Activated T-helper 2 cell treated with anti-CD3 and anti-CD28 coated beads, Interferon-gamma antibody, Interleukin-2, Interleukin-4, amounts not matched to agents 10 μg/mL and 5 μg/mL and 100 μg/mL, durations not matched to agents 14 hours and 24 hours and 36 hours (primary cell): ENCODE measurements at places on chromosomes 16 and 17. TPM values are rescaled to one million over a fixed set of nuclear protein-coding genes. Genes with fewer than 3 reads are reported as not detected.
A peak's percentile ranks its signal among the peaks of the same experiment; 100 is the strongest.

Gene CTDNEP1
- total RNA-seq = 170 and 181 TPM in 2 replicates

Gene TVP23A
- total RNA-seq = 0.05 TPM in 1 of 2 replicates, not detected in the other

DNA sequence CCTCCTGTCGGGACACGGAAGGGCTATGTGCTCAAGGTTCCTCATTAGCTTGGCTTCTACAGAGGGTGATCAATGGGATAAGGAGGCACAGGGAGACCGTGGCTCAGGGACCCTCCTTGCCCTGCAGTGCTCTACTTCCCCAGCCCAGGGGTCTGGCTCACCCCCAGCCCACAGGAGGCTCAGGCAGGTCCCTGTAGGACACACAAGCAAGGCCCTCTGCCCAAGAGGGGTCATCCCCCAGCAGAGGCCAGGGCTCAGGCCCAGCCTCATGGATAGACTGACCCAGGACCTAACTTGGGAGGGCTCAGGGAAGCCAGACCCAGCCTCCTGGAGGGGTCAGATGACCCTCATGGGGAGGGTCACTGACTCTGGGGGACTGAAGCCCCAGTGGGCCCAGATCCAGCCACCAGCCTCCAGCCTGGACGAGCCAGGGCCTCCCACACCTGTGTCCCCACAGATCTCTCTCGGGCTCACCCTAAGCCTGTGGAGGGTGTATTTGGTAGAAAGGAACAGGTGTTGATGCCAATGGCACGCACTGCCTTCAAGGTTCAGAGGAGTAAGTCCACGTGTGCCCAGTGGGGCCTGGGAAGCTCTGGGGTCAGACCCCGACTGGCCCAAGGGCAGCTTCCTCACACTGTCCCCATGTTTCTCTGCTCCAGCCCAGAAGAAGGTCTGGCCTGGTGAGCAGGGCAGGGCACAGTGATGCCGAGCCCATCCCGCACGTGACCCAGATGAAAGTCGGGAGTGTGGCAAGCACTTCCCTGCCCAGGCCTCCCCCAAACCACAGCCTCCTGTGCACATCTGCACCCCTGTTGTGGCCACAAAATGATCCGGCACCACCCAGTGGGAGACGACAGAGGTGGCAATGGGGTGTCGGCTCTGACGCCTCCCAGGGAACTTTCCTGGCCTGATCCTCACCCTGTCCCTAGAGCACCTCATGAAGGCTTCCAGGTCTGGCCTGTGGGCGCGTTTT lies 10.9 kb upstream of the KRTAP17-1 start:
- no peak overlapping the region for H3K4me3 ChIP-seq
- no peaks in the 10 kb centered on the region for H3K36me3 ChIP-seq
- no peak for DNase-seq
- no peaks in the 10 kb centered on the region for H3K4me1 ChIP-seq

Gene KRT40
- not detected in 2 replicates for total RNA-seq

DNA sequence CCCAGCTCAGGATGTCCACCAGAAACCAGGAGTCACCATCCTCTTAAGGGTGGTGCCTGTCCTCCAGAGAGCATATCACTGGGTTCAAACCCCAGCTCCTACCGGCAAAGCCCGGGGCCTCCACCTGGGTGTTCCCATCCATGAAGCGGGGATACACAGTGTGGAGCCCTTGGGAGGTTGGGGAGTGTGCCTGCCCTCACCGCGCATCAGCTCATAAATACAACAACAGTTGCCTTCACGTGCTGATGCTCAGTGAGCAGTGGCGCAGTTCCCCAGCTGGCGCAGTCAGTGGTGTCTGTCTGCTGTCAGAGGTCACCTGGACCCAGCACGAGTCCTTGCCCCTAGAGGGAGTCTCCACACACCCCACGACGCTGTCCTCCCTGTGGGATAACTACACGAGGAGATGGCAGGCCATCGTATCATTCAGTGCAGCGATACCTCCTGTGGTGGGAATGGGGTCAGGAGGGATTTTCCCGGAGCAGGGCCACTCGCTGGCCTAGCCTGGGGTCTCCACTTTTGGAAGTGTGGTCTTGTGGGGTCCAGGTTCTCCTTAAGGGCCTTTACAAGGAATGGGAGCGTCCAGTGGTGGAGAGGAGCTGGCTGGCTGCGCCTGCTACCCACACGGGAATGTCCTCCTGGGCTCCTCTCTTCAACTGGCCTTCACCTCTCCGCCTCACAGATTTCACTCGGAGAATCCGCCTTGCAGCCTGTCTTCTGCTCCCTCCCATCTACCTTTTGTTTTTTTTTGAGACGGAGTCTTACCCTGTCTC lies 2.3 kb upstream of the ELOB start:
- H3K27ac ChIP-seq = no peak overlapping the region
- H3K36me3 ChIP-seq = peaks cover 16% of the 10 kb centered on the region
- peaks cover 15% of the 10 kb centered on the region for H3K4me1 ChIP-seq
- peak overlapping the region; percentile 92 for H3K4me3 ChIP-seq
- peaks cover 3% of the 10 kb centered on the region for H3K27me3 ChIP-seq
- DNase-seq = no peak

GRCh38 chr17:171871-172270 lies 9.6 kb downstream of the DOC2B start:
- H3K36me3 ChIP-seq = no peaks in the 10 kb centered on the region
- no peak for DNase-seq
- no peaks in the 10 kb centered on the region for H3K27me3 ChIP-seq
- no peak overlapping the region for H3K4me3 ChIP-seq
- peaks cover 9% of the 10 kb centered on the region for H3K4me1 ChIP-seq

Gene PRMT7
- total RNA-seq = 80.5 and 90.7 TPM in 2 replicates

DNA sequence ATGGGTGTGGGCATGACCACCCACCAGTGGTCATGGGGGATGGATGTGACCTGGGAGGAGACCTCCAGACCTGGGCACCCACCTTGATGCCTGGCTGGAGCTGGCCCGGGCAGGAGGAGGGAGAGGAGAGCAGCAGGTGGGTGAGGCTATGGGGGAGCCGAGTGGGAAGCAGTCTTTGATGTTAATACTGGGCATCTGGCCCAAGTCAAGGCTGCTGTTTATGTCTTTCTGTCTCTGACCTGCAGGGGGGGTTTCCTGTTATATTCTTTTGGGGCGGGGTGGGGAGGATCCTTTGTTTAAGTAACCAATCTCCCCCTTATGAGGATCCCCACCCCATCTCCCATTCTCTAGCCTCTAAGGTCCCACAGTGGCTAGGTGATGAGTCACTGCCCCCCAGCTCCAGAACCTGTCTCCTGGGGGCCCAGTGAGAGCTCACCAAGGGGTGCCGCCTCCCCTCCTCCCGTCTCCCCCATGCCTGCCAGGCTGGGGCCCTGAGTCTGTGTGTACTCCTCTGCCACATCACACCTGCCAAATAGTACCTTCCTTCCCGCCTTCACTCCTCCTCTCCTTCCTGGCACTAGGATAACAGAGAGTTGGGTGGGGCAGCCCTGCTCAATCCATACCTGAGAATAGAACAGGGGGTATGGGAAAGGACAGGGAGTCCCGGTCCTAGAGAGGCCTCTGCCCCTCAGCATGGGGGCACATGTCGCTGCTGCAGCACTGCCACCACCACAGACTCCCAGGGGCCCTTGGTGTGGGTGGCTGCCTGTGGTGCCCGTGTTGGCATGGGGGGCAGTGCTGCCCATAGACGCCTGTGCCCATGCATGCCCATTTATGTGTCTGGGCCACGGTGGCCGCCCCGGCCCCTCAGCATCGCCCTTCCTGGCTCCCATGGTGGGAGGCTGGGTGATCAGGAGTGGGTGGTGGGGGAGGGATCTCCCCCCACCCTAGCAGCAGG lies 7.3 kb downstream of the THRA start:
- no peaks in the 10 kb centered on the region for H3K36me3 ChIP-seq
- H3K4me1 ChIP-seq = peaks cover 24% of the 10 kb centered on the region
- no peaks in the 10 kb centered on the region for H3K27me3 ChIP-seq

GRCh38 chr16:49094471-49094870 lies 187.2 kb downstream of the CBLN1 start:
- H3K4me1 ChIP-seq = no peaks in the 10 kb centered on the region
- H3K27me3 ChIP-seq = no peaks in the 10 kb centered on the region
- H3K4me3 ChIP-seq = no peak overlapping the region
- no peak for DNase-seq
